ENCODE measurements at places on chromosomes 3 and 15.

GRCh38 chr15:40229956-40230355, 8.9 kb upstream of the PAK6 start:
- DNase-seq: no peak

DNA sequence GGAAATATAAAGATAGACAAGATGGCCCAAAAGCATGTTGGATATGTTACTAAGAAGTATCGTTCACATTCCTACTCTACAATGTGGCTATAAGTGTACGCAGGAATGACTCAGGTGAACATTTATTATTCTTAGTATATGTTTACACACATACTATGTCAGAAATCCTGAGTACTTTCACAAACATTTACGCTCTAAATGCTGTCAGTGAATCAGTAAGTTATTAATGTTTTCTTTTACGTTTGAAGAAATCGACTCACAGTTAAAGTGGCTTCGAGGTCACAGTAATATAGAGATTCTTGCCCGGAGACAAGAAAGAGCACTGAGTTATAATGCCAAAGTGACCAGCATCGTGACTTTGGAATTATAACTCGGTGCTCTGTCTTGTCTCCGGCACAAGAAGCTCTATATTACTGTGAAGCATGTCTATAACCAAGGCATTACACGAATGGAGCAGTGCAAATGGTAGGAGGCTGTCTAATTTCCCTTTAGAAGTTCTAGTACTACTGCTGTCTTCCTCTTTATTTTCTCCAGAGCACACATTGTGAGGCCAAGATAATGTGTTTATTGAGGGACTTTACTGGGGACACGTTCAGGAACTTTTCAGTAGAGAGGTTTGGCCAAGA, 61.8 kb upstream of the P3H2 start:
- peak; percentile 26 for DNase-seq

GRCh38 chr3:149653136-149653535, 4.7 kb downstream of the WWTR1 start:
- no peak for DNase-seq

DNA sequence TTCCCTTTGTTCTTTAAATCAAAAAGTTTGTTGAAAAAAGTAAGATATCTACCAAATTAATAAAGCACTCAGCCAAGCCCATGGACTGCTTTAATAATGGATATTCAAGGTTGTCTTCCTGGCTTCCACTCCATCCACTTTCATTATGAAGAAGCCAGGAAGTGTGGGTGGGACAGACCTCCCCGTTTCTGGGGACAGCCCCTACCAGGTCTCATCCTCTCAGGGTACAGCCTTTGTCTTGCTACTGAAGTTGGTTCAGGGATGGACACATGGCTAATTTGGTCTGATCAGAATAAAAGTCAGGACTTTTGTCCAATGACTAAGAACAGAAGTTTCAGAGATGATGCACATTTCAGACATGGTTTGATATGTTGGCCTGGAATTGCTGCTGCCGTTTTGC, 32.6 kb downstream of the CCNB2 start:
- DNase-seq: no peak

GRCh38 chr3:44045476-44046275, 196.0 kb upstream of the TOPAZ1 start:
- DNase-seq: no peak

DNA sequence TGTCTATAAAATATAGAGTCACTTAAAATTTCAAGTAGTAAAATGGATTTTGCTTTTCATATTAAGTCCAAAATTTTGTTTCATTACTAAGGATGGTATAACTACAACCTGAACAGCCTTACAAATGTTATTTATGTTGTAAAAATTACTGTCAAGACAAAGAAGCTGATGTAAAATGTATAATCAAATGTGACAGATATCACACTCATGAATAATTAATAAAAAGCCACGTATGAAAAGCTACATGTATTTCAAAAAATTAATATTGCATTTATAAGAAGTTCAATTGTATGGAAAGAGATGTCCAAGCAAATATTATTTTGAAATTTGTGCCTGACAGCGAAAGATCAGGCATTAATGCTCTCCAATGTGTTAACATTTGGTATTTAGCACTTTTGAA, 48.9 kb downstream of the KBTBD8 start:
- no peak for DNase-seq

DNA sequence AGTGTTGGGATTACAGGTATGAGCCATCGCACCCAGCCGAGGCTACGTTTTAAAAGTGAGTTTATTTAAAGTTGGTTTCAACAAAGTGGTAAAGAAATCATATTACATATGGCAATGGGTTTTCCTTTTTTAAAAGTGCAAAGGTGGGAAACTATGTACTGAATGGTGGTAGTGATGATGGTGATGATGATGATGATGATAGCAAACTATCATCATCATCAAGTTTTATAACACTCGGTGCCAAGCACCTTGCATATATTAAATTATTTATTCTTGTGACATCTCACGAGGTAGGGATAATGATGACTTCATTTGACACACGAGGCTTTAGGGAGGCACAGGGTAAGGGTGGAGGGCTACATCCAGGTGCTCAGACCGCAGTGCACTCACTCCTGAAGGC, 64.3 kb downstream of the BDH1 start:
- no peak for DNase-seq

DNA sequence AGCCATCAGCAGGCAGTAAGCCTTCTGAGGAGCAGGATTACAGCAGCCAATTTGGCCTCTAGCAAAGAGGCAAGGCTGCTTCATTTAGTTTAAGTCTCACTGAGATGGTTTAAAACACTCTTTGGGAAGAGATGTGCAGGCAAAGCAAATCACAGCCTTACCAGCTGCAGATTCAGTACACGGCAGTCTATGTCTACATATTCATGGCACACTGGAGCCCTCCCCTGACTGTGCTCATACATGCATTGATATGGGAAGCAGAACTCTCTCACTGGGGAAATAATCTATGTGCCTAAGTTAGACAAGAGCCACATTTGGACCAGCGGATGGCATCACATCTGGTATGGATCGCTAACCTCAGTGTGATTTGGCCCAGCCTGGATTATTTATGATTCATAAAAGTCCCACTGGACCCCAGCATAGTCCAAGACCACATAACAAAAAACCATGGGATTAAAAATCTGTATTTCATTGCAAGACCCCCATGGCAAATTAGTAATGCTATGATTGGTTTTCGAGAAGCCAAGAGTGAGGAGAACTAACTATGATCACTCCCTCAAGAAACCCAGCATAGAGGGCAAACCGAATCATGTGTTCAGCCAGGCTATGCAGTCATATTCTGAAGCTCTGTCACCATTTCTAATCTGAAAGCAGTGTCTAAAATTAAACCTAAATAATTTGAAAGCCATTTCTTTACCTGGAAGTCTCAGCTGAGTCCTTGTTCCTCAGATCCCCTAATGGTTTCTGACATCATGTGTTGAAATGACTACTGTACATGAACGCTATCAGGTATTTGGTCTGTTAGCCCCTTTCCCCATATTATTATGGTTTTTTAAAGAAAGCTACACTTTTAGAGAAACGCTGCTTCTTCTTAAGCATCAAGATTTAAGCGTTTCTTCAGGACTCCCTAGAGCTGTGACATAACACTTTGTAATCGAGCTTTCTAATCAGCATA, 1.2 kb downstream of the PRICKLE2 start:
- peak; percentile 61 for DNase-seq

- DNase-seq: no peak
Observed at GRCh38 chr15:69921626-69922619, 175.8 kb downstream of the TLE3 start.

DNA sequence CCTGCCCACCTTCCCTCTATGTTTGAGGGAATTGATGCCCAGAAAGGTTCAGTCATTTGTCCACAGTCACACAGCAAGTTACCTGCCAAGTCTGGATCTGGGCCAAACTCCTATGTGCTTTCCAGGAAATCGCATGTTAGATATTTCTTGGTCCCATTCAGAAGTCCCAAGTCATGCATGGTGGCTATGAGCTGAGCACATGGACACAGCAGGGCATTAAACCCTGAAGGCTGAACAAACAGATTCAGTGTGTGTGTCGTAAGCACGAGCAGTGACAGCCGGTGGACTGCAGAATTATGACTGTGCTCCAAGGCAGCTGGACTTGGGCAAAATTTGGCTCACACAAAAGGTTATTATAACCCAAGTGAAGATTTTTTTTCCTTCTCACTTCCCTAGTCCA, 11.4 kb upstream of the SLC6A6 start:
- DNase-seq: peak; percentile 52

- peak; percentile 62 for DNase-seq
Observed at GRCh38 chr3:30751610-30752299, 142.7 kb downstream of the GADL1 start.

- DNase-seq: no peak
Observed at GRCh38 chr3:52153389-52154096, 680 bp downstream of the POC1A start.

DNA sequence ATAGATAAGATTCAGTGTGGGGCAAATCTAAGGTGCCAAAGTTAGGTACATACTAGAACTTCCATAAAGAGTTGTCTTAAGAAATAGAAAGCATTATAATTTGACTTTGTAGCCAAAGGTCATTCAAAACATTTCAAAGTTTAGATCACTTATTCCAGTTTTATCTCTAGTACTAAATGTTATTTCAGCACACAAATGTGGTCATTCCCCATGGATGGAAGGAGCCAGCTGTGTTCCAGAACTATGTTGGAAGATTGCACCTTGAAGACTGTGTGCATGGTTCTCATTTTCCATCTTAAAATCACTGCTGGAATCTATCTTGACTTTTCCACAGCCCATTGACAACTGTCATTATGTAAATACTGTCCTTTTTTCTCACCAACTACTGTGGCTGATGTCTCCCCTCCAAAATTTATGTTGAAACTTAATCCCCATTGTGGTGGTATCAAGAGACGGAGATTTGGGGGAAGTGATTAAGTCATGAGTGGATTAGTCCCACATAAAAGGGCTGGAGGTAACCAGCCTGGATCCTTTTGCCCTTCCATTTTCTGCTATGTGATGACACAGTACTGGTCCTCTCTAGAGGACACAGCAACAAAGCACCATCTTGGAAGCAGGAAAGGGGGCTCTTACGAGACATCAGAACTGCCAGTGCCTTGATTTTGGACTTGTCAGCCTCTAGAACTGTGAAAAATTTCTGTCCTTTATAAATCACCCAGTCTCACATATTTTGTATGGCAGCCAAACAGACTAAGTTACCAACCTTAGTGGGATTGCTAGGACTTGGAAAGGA, 24.0 kb downstream of the TGFBR2 start:
- DNase-seq: no peak

- no peak for DNase-seq
Observed at GRCh38 chr15:84826369-84826823, 9.2 kb downstream of the ALPK3 start.

DNA sequence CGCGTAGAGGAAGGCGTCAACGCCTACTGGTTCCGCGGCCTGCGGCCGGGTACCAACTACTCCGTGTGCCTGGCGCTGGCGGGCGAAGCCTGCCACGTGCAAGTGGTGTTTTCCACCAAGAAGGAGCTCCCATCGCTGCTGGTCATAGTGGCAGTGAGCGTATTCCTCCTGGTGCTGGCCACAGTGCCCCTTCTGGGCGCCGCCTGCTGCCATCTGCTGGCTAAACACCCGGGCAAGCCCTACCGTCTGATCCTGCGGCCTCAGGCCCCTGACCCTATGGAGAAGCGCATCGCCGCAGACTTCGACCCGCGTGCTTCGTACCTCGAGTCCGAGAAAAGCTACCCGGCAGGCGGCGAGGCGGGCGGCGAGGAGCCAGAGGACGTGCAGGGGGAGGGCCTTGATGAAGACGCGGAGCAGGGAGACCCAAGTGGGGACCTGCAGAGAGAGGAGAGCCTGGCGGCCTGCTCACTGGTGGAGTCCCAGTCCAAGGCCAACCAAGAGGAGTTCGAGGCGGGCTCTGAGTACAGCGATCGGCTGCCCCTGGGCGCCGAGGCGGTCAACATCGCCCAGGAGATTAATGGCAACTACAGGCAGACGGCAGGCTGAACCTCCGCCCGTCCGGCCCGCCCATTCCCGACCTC, 4.1 kb downstream of the ISLR2 start:
- DNase-seq: no peak

GRCh38 chr3:192819001-192819569, 91.7 kb upstream of the FGF12 start:
- DNase-seq: peak; percentile 67

DNA sequence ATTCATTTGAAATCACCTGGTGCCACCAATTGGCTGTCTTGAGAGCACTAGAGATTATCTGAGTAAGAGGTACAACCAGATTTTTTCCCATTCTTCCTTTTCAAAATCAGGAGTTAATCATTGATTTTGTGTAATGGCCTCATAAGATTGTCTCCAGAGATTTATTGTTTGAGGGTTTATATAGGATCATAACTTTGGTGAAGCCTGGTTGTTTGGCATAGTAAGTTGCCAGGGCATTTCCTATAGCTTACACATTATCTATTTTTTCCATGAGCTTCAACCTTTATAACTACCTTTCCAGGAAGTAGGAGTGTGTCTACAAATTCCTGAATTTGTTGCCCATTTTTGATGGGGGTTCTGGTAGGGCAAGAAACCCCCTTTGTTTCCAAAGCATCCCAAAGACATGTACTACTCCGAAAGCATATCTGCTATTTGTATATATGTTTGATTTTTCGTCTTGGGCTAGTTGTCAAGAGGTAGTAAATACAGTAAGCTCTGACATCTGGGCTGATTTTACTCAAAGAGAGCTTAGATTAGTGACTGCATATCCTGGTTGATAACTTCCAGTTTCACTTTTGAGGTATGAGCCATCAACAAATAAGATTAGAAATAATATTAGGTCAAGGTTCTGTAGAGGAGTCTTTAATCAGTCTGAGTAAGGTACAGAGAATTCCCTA, 11.7 kb upstream of the PRR23B start:
- DNase-seq: no peak

DNA sequence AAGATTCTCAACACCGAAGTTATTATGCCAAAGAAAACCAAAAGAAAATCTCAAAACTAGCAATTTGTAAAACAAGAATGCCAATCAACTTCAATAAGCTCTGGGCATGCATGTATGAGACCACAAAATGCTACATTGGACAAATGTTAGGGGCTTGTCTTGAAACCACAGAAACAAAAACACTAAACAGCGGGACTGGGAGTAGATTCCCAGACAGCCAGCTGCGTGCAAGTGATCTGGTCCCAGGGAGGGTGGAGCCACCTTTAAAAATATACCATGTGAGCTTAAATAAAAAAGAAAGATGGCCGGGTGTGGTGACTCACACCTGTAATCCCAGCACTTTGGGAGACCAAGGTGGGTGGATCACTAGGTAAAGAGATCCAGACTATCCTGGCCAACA, 163.6 kb upstream of the PRICKLE2 start:
- no peak for DNase-seq

GRCh38 chr3:161042023-161042501, 63.1 kb downstream of the B3GALNT1 start:
- DNase-seq: no peak

- DNase-seq: no peak
Observed at GRCh38 chr3:13427662-13428603, 7.8 kb upstream of the NUP210 start.

Data from fibroblast of skin of abdomen (primary cell).